ENCODE measurements at places on chromosomes 11 and 22. TPM values are rescaled to one million over a fixed set of nuclear protein-coding genes. Genes with fewer than 3 reads are reported as not detected.

The ROM1 gene
- total RNA-seq, result 2.2 TPM

The TBX1 gene
- total RNA-seq, result 0.51 TPM

The VPREB1 gene
- total RNA-seq, result not detected

The ZPR1 gene
- total RNA-seq, result 30.8 TPM

The CYP2D6 gene
- total RNA-seq, result 0.51 TPM

The CHRM1 gene
- total RNA-seq, result not detected

The NFAM1 gene
- 2.6 TPM for total RNA-seq

The ELMOD1 gene
- total RNA-seq, result not detected

The BEST1 gene
- total RNA-seq, result 14.3 TPM

The ARL2 gene
- 164 TPM for total RNA-seq

The AGBL2 gene
- total RNA-seq, result not detected

The SMIM35 gene
- not detected for total RNA-seq

The LINC01488 gene
- not detected for total RNA-seq

The HEPN1 gene
- not detected for total RNA-seq

The SULT4A1 gene
- 0.98 TPM for total RNA-seq

The CARNS1 gene
- 0.38 TPM for total RNA-seq

The UPK3A gene
- total RNA-seq, result not detected

The RNF215 gene
- total RNA-seq, result 13.8 TPM

The NXPE4 gene
- not detected for total RNA-seq

The OR8A1 gene
- not detected for total RNA-seq

The IGLL1 gene
- not detected for total RNA-seq

The TMEM191C gene
- total RNA-seq, result not detected

The TRPT1 gene
- total RNA-seq, result 49.3 TPM

The API5 gene
- 61.0 TPM for total RNA-seq

The APOBEC3H gene
- total RNA-seq, result not detected

The FXYD6 gene
- total RNA-seq, result 12.8 TPM

The KRTAP5-10 gene
- total RNA-seq, result not detected

The SESN3 gene
- 54.6 TPM for total RNA-seq

The MOV10L1 gene
- not detected for total RNA-seq

The PLEKHA7 gene
- 18.1 TPM for total RNA-seq

The PDE2A gene
- total RNA-seq, result 325 TPM

The RASGRP2 gene
- 11.7 TPM for total RNA-seq

The RAB38 gene
- total RNA-seq, result 5.9 TPM

The RTL10 gene
- 11.9 TPM for total RNA-seq

The SMTNL1 gene
- not detected for total RNA-seq

The LUZP2 gene
- not detected for total RNA-seq

All from subcutaneous adipose tissue (tissue), 4 donors.